ENCODE measurements at places on chromosomes 2 and 18.

- no peak for DNase-seq
Measured at GRCh38 chr18:76345901-76346300, 149.1 kb downstream of the ZNF516 start.

- DNase-seq, result no peak
Measured at GRCh38 chr2:223923976-223924375, 21.2 kb downstream of the WDFY1 start.

GRCh38 chr2:128447538-128447995 lies 128.9 kb upstream of the HS6ST1 start:
- DNase-seq, result no peak

- no peak for DNase-seq
Measured at GRCh38 chr2:54599326-54599710, 124.1 kb upstream of the EML6 start.

DNA sequence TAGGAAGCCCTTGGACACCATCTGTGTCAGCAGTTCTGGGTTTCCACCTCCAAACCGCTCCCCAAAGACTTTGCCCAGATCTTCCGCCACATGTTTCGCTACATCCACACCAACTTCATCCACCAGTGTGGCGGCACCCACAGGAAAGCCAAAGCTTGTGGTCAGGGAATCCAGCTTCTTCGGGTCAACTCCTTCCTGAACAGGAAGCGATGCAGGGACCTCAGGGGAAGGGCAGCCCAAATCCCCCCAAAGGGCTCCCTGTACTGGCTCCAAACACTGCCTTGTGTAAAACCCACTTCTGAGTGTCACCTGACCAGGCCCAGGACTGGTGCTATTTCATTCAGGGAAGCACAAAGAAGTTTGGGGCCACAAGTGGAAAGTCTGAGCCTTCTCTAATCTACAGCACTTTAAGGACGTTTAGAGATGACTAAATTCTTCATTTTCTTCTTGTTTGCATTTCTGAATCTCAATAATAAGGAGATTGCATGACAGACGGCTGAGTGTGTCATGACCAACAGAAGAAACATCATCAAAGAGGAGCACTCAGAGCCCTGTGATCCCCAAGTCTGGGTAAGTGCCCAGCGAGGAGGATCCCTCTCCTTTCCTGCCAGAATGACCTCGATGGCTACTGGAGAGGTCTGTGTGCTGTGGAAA lies 20.8 kb downstream of the GAREM2 start:
- no peak for DNase-seq

- no peak for DNase-seq
Measured at GRCh38 chr18:46832849-46833248, 76.0 kb upstream of the ST8SIA5 start.

GRCh38 chr2:120485096-120485495 lies 139.2 kb downstream of the INHBB start:
- DNase-seq, result no peak

- DNase-seq, result no peak
Measured at GRCh38 chr2:129469389-129469788, 510.1 kb upstream of the RAB6C start.

DNA sequence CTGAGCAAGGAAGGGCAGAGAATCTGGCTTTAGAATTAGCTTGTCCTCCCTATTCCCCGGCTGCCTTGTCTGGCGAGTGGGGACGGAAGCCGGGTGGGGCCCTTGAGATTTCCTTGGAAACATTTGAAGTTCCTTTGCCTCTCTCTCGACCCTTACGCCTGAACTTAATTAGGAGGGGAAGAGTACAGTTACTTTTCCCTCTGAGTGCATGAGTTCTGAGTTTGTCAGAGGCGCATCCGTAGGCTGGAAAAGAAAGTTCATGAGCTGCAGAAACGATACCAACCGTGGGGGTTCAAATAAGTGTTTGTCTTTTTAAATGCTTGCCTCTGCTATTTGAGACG lies 468 bp downstream of the PIKFYVE start:
- DNase-seq, result no peak

- no peak for DNase-seq
Measured at GRCh38 chr2:69811591-69811990, 17.9 kb upstream of the GMCL1 start.

GRCh38 chr2:152462779-152463178 lies 127.8 kb downstream of the FMNL2 start:
- no peak for DNase-seq

GRCh38 chr2:152247337-152247695 lies 71.8 kb upstream of the STAM2 start:
- no peak for DNase-seq

DNA sequence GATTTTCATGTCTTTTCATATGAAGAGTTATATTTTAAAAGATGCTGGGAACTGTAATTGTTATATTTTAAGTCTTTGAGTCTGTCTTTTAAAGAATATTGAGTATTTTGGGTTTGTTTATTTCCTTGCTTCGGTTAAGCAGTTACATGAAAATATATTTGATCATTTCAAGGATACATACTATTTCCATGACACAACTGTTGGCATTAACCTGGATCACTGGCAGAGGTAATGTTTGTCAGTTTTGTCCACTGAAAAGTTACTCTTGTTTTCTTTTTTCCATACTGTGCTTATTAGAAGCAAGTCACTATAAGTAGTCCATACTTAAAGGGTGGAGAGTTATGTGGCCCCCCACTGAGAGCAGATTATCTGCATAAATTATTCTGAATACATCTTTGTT lies 1142.0 kb upstream of the TMEFF2 start:
- no peak for DNase-seq

GRCh38 chr18:62033207-62033606 lies 140.4 kb upstream of the RNF152 start:
- no peak for DNase-seq

DNA sequence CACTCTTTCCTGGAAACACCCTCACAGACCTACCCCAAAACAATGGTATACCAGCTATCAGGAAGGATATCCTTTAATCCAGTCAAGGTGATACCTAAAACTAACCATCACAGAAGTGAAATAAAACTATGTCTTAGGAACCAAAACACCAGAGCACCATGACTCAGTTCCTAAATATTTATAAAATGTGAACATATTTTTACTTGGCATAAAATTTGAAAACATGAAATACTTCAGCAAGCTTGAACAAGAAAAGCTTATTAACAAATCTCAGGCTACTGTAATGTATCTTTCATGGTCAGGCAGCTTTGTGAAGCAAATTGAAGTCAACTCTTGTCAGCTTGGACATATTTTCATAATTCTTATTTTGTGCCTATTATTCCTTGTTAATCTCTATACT lies 440.8 kb upstream of the CDH20 start:
- DNase-seq, result no peak

GRCh38 chr2:9057939-9058761 lies 54.7 kb upstream of the MBOAT2 start:
- DNase-seq, result no peak

GRCh38 chr18:37499044-37499443 lies 66.6 kb downstream of the CELF4 start:
- DNase-seq, result no peak

- DNase-seq, result no peak
Measured at GRCh38 chr2:105092797-105093196, 54.9 kb downstream of the MRPS9 start.

DNA sequence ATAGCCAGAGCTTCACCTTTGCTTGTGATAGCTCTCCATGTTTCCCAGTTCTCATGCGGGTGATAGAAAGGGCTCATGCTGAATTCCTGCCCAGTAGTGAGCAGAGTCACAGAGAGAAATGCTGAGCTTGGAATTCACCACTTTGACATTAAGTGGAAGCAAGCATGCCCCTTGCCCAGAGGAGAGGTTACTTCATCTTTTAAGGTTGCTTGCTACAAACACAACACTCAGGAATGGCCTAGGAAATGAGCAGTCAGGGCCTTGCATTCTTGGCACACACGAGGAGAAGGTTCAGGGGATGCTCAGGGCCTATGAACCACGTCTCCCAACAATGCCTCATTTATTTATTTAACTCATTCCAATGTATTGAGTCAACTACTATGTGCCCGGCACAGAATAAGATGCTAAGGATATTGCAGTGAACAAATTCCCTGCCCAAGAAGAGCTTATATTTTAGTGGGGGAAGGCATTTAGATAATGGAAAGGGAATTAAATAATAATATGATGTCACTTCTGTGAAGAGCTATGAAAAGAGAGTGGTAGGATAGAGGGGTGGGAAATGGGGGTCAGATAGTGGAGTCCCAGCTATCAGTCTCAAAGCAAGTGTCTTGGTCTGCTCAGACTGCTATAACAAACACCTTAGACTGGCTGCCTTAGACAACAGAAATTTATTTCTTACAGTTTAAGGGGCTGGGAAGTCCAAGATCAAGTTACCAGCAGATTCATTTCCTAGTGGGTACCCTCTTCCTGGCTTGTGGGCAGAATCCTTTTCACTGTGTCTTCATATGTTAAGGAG lies 42.1 kb downstream of the DDX18 start:
- no peak for DNase-seq

GRCh38 chr2:190507135-190507534 lies 27.4 kb downstream of the NEMP2 start:
- no peak for DNase-seq

Data from activated CD4-positive, CD25-positive, alpha-beta regulatory T cell treated with anti-CD3 and anti-CD28 coated beads, Interleukin-2, amount 50 U/mL, for 16 hours (primary cell).